Stimulated activated CD8-positive, alpha-beta memory T cell treated with anti-CD3 and anti-CD28 coated beads, Interleukin-15, amount 100 ng/mL, for 1 hour (primary cell): ENCODE measurements at places on chromosomes 1 and 21.

GRCh38 chr1:213539464-213539863, 448.3 kb upstream of the PROX1 start:
- no peak for DNase-seq

GRCh38 chr1:157515141-157515540, 37.2 kb downstream of the FCRL5 start:
- DNase-seq, result no peak

- DNase-seq, result no peak
These were observed 78.3 kb upstream of the LMO4 start for GRCh38 chr1:87250336-87250735.

GRCh38 chr1:225847610-225848009, 34.6 kb downstream of the TMEM63A start:
- DNase-seq, result no peak

DNA sequence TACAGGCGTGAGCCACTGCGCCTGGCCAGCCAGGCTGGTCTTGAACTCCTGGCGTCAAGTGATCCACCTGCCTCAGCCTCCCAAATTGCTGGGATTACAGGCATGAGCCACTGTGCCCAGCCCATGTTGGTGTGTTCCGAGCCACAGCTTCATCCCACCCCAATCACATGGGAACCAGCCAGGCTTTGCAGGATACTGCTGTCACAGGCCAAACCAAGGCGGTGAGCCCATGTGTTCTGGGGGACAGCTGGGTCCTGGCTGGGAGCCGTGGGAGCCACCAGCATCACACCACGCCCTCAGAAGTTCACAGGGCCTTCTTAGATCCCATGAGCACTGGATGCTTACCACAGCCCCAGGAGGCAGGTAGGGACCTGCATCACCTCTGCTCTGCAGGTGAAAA, 56.9 kb downstream of the DHRS3 start:
- no peak for DNase-seq
